Pancreas (tissue), 10 donors: ENCODE measurements at places on chromosomes 6 and 20. TPM values are rescaled to one million over a fixed set of nuclear protein-coding genes. Genes with fewer than 3 reads are reported as not detected.

DNA sequence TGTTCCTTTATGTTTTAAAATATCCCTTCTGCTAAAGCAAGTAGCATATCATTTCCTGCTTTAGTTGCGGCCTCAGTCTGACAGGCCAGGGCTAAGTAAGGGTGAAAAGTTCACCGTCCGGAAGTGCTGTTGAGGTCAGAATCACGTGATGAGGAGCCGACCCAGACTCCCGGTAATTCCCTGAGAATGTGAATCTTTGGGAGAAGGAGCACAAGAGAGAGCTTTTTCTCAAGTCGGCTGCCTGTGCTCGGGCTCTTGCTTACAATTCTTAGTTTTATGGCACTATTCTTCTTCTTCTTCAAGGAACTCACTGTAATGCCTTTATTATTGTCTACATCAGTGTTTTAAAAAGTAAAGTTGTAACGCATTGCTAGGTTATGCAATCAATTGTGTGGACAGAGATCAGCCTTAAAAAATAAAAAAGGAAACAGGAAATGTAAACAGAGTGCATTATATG lies 309.3 kb downstream of the PRL start:
- H3K27ac ChIP-seq = peak overlapping the region; percentile 60
- H3K27me3 ChIP-seq = no peaks in the 10 kb centered on the region
- peak; percentile 55 for DNase-seq
- H3K4me3 ChIP-seq = no peak overlapping the region
- peaks cover 7% of the 10 kb centered on the region for H3K4me1 ChIP-seq

Gene RAB5IF
- 28.2 TPM for total RNA-seq

GRCh38 chr20:36391456-36391855 lies 85.3 kb downstream of the DLGAP4 start:
- H3K36me3 ChIP-seq = no peaks in the 10 kb centered on the region
- H3K27me3 ChIP-seq = no peaks in the 10 kb centered on the region

Gene TNFRSF6B
- 2.2 TPM for total RNA-seq

DNA sequence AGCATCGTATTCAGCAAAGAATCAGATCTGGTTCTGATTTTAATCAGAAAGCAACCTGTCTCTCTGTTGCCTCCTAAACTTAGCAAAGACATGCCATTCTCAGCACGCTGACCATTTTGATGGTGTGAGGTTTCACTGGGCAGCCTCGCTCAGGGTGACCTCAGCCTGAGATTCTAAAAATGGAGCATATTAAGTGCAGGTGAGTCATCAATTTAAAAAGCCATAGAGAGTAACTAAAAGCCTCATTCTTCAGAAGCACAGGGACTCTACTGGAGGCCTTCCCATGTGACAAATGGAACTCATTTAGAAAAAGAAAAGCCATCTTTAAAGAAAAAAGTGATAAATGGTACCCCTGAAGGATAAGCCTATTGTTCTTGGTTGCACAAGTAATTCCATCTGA lies 91.3 kb downstream of the FILIP1 start:
- no peak overlapping the region for H3K4me3 ChIP-seq
- no peaks in the 10 kb centered on the region for H3K36me3 ChIP-seq
- H3K27me3 ChIP-seq = no peaks in the 10 kb centered on the region
- H3K27ac ChIP-seq = no peak overlapping the region
- no peak for DNase-seq
- no peaks in the 10 kb centered on the region for H3K4me1 ChIP-seq

DNA sequence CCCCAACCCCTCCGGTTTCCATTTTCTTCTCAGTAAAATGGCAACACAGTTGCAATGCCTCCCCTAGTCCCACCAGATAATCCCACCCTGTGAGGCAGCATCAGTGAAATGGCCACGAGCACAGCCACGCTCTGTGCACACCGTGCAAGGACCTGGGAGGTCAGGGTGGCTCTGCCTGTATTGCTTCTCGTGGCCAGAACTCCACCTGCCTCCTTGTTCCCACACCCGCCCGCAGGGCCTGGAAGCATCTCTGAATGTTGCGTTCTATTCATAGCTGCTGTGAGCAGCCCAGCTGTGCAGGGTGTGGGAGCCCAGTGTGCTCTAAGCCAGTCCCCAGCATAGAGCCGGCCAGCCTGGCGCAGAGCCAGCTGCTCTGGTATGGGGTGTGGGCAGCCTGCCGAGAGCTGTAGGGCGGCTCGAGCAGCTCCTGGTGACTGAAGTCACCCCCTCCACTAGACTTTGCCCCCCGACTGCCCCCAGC lies 161.1 kb downstream of the DLL1 start:
- H3K27me3 ChIP-seq = no peaks in the 10 kb centered on the region
- H3K27ac ChIP-seq = no peak overlapping the region
- no peaks in the 10 kb centered on the region for H3K4me1 ChIP-seq
- no peaks in the 10 kb centered on the region for H3K36me3 ChIP-seq
- DNase-seq = peak; percentile 78

GRCh38 chr6:81693266-81693665 lies 59.2 kb downstream of the TENT5A start:
- H3K27me3 ChIP-seq = no peaks in the 10 kb centered on the region
- H3K4me3 ChIP-seq = no peak overlapping the region
- no peaks in the 10 kb centered on the region for H3K4me1 ChIP-seq

Gene C6orf118
- total RNA-seq = not detected

GRCh38 chr6:148346681-148347440 lies 4.2 kb downstream of the SASH1 start:
- H3K27me3 ChIP-seq = no peaks in the 10 kb centered on the region
- H3K36me3 ChIP-seq = no peaks in the 10 kb centered on the region
- H3K4me3 ChIP-seq = no peak overlapping the region
- no peak overlapping the region for H3K27ac ChIP-seq
- peaks cover 3% of the 10 kb centered on the region for H3K4me1 ChIP-seq

Gene PET117
- total RNA-seq = 6.3 TPM

Gene TAGAP
- 2.0 TPM for total RNA-seq

Gene SIRPB2
- 2.9 TPM for total RNA-seq

DNA sequence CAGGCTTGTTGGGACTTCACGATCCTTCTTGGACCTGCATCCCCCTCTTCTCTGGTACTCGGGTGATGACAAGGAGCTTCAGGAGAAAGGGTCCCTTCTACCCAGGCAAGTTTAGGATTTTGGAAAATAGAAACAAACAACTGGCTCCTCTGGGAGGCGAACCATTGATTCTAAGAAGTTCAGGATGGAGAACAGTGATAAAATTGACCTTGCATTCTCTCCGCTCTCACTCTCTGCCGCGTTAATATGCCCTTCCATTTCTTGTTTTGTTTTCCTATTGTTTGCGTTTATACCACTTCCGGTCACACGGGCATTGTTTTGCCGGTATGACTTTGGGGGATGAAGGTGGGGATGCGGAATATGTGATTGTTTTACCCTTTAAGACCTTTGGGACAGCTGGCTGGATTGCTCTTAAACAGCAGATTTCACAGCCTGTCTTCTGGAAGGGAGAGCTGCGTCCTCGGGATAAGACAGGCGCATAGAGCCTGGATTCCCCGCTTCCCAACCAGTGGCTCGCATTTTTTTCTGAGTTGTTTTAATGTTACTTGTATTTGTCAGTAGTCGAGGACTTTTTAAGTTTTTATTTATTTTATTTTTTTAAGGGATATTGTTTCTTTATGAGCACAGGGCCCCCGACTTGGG lies 144.3 kb upstream of the ZNF184 start:
- DNase-seq = no peak
- H3K36me3 ChIP-seq = no peaks in the 10 kb centered on the region
- no peak overlapping the region for H3K27ac ChIP-seq

DNA sequence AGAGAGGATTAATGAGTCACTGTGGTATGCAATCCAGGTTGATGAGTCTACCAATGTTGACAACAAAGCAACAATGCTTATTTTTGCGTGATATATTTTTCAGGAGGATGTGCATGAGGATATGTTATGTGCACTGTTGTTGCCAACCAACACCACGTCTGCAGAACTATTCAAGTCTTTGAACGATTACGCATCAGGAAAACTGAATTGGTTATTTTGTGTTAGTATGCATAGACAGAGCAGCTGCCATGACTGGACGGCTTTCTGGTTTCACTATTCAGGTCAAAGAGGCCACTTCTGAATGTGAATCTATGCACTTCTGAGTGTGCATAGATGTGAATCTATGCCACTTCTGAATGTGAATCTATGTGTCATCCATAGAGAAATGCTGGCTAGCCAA lies 134.0 kb upstream of the GRIK2 start:
- no peaks in the 10 kb centered on the region for H3K27me3 ChIP-seq
- H3K36me3 ChIP-seq = no peaks in the 10 kb centered on the region
- H3K27ac ChIP-seq = no peak overlapping the region

- no peak for DNase-seq
- no peaks in the 10 kb centered on the region for H3K36me3 ChIP-seq
- H3K4me3 ChIP-seq = no peak overlapping the region
- H3K4me1 ChIP-seq = peaks cover 5% of the 10 kb centered on the region
- no peaks in the 10 kb centered on the region for H3K27me3 ChIP-seq
Observed at GRCh38 chr6:63859528-63859927, 223.9 kb downstream of the PHF3 start.

Gene TCP11
- total RNA-seq = not detected

DNA sequence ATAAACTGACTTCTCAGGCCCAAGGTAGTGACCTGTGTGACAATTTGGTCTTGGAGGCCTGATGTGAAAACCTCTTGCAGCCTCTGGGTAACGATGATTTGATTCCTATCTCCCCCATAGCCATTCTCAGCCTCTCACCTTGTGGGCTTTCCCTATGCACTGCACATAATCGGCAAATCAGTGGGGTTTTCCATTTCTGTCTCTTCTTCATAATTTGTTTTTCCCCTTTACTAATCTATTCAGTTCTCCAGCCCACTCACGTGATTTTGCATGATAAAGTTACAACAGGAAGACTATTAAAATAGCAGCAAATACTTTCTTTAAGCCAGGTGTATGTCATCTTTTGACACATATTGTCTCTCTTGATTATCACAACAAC lies 893.7 kb downstream of the TFAP2A start:
- no peaks in the 10 kb centered on the region for H3K27me3 ChIP-seq
- no peaks in the 10 kb centered on the region for H3K36me3 ChIP-seq
- DNase-seq = no peak
- no peak overlapping the region for H3K4me3 ChIP-seq
- H3K4me1 ChIP-seq = no peaks in the 10 kb centered on the region
